ENCODE measurements at places on chromosomes 11 and 22.
A peak's percentile ranks its signal among the peaks of the same experiment; 100 is the strongest.

DNA sequence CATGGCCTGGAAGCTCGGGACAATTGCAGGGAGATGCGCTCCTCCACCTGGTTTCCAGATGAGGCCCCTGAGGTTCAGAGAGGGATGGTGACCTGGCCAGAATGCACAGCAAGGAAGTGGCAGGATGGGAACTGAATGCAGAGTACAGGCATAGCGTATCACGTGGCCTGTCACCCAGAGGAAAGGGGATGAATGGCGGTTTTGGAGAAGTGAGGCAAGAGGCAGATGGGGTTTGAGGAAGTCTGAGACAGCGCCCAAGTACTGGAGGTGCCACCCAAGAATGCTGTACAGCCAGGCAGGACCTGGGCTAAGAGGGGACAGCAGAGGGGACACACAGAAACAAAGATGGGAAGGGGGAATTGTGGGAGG is 4.9 kb downstream of the RAB3IL1 start:
- DNase-seq = no peak

DNA sequence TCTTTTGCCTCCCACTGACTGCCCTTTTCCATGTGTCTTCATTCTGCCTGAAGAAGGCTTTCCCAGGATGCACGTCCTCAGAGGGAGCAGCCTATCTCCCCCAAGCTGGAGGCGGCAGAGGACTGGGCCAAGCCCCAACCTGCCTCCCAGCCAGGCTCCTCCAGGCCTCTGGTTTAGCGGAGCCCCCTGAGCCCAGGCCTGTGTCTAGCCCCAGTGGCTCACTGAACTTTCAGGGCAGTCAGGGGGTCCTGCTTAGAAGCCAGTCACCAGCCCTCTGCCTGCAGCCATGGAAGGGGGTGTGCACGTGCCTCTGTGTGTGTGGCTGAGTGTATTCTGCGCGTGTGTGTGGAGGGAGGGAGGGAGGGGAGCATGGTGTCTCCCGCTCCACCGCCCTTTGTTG is 10.4 kb upstream of the GRK2 start:
- DNase-seq = no peak

- no peak for DNase-seq
These were observed 25.0 kb downstream of the PARVG start for GRCh38 chr22:44205516-44206329.

DNA sequence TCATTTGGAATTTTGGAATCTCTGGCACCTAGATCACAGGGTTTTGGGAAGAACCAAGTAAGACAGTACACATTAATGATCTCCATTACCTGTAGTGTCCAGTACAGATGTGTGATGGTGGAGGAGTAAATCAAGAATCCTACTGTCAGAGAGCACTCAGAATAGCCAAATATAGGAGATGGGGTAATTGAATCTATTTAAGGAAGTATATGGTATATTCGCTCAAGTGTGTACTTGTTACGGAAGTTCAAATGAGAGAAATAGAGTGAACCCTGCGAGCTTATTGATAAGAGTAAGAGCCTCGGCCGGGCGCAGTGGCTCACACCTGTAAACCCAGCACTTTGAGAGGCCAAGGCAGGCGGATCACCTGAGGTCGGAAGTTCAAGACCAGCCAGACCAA is 2.2 kb downstream of the SPCS2 start:
- no peak for DNase-seq

DNA sequence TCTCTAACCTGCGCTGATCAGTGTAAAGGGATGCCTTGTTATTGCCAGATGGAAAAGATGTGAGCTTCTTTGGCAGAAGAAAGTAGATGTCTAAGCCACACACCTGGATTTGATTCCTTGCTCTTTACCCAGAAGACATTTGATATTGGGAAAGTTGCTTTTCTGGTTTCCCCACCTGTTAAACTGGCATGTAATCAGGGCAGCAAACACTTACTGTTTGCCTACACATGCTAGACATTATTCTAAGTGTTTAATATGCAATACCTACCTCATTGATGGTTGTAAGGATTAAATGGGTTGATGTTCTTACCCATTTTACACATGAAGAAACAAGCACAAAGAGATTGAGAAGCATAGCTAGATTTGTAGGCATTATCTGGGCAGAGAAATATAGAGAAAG is 16.6 kb downstream of the ASRGL1 start:
- no peak for DNase-seq

GRCh38 chr22:45240104-45240809 is 437 bp downstream of the KIAA0930 start:
- DNase-seq = peak; percentile 35

GRCh38 chr11:11211888-11212287 is 141.2 kb downstream of the CSNK2A3 start:
- DNase-seq = no peak

DNA sequence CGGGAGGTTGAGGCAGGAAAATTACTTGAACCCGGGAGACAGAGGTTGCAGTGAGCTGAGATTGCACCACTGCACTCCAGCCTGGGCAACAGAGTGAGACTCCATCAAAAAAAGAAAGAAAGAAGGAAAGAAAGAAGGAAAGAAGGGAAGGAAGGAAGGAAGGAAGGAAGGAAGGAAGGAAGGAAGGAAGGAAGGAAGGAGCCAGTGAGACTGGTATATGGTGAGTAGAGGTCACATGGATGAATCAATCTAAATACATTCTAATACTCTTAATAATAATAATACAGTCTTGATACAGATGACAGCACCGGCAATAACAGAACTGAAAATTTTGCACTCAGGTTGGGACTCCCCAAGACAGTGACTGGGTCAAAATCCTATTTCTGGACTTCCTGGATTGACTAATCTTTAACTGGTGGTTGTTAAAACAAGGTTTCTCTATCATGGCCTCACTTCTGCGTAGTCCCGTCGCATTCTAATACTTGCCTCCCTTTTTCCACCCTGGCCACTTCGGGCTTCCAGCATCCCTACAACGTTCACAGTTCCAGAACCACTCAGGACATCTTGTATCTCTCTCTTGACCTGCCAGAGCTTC is 53.5 kb upstream of the EIF3M start:
- DNase-seq = no peak

DNA sequence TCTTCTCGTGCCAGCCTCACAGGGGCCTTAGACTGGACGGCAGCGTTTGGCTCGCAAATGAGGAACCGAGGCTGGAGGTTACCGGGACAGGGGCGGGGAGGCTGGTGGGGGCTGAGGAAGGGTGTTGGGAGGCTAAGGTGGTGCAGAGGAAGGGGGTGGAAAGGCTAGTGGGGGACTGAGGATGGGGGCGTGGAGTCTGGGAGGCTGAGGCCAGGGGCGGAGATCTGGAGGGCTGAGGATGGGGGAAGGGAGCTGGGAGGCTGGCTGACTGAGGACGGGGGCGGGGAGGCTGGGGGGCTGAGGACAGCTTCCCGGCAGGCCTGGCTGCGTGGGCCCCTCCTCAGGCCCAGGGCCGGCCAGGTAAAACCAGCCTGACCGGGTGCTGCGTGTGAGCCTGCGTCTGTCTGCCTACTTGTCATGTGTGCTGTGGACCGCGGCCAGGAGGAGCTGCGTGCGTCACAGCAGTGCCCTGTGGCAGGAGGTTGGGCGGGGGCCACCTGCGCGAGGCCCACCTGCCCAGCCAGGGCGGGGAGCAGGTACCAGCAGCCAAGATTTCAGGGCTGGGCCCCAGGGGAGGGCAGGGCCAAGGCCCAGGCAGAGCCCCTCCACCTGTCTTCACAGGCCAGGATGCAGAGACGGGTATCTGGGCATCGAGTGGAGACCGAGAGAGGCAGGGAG is 9.4 kb upstream of the PIM3 start:
- peak; percentile 92 for DNase-seq

DNA sequence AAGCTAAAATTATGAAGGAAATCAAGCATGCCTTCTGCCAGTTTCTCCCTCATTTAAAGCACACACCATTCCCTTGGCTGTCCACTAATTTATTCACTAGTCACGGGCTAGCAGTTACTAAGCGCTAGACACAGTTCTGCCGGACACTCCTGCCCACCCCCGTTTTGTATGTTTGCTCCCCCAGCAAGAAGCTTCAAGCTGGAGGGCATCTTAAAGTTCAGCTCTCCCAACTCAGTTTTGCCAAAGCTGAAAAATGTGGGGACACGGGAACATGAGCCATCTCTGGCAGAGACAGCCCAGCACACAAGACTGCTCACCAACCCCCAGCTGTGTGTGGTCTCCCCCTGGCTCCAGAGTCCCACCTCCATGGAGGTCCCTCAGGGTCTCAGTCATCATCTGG is 263.6 kb downstream of the BRD1 start:
- no peak for DNase-seq

DNA sequence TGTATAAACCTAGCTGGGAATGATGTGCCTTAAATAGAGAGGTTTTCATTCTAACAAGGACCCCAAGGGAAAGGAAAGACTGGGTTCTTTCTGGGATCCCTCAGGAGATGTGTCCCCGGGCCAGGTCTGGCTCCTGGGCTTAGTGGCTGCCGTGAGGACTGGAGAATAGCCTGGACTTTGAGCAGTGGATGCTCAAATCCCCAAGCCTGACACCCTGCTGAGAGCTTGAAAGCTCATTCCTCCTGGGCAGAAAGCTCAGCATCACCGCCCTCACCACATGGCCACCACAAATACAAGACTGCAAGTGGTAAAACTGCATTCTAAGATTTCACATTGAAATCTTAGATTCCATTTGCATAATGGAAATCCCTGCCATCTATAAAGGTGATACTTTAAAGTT is 79.4 kb upstream of the NARS2 start:
- DNase-seq = no peak

- no peak for DNase-seq
These were observed 46.9 kb downstream of the LUZP2 start for GRCh38 chr11:24543771-24544170.

GRCh38 chr11:55571828-55572227 is at the start of gene OR4C16:
Gene OR4C16 (plus strand): TSS chr11:55572128. CDS start chr11:55572128, 0 bp downstream.
- DNase-seq = no peak

- no peak for DNase-seq
These were observed 7.0 kb downstream of the CD3E start for GRCh38 chr11:118311518-118311917.

GRCh38 chr11:16155448-16155847 is 200.9 kb downstream of the SOX6 start:
- no peak for DNase-seq

- no peak for DNase-seq
These were observed 96.9 kb downstream of the MTMR3 start for GRCh38 chr22:29979777-29980321.

DNA sequence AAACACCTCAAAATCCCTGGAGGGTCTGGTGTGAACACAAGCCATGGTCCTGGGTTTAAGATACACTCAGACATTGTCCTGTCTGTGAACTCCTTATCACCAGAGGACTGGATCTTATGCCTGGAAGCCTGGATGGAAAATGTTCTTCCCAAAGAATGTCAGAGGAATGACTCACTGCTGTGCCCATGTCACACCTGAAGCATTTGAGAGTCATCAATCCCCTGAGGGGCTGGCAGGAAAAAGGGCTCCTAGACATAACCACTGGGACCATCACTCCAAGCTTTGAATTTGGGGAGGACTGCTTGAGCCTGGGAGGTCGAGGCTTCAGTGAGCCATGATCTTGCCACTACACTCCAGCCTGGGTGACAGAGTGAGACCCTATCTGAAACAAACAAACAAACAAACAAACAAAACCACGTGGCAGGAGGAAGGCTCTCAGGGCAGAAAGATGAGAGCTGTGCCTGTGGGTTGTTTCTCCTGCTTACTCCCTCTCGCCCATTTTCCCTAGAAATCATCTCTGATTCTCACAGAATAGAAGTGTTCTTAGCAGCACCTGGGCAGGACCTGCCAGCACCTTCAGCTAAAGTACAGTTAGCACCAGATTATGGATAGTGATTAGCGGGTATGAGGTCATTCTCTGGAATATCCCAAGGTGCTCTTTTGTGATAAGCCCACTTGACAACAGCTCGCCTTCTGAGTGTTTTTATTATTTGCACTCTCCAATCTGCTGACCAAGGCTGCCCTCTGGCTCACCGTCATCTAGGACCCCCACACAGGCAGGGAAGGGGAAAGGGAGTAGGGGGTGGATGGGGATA is 11.9 kb upstream of the PRG2 start:
- DNase-seq = no peak

GRCh38 chr11:74014880-74015279 is 6.0 kb upstream of the UCP3 start:
- no peak for DNase-seq

- peak; percentile 48 for DNase-seq
These were observed 2.1 kb downstream of the KMT2A start for GRCh38 chr11:118438314-118438931.

- no peak for DNase-seq
These were observed 115.9 kb upstream of the GRK3 start for GRCh38 chr22:25448435-25449051.

GRCh38 chr11:117833401-117833891 is 8.9 kb upstream of the FXYD2 start:
- DNase-seq = peak; percentile 82

GRCh38 chr11:38461751-38462150 is 1863.7 kb upstream of the RAG2 start:
- DNase-seq = no peak
